Skin of body (tissue), 3 donors: ENCODE measurements at places on chromosomes 12 and 14.
A peak's percentile ranks its signal among the peaks of the same experiment; 100 is the strongest.

DNA sequence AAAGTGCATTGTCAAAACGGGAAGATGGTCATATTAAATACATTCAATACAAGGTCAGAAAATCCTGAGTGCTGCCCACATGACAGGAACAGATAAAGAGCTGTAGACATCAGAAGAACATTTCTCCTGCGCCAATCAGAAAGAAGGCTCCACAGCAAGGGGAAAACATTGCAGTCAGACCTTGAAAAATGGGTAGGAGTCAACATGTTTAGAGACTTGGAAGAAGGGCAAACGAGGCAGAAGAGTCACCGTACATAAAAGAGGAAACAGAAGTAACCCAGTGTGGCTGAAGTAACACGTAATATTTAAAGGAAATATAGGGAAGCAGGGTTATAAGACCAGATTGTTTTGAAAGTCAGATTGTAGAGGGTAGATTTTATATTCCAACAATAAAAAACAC, 11.9 kb downstream of the SPPL3 start:
- DNase-seq: no peak

- DNase-seq: no peak
Observed at GRCh38 chr14:95816539-95816938, 60.1 kb upstream of the TUNAR start.

DNA sequence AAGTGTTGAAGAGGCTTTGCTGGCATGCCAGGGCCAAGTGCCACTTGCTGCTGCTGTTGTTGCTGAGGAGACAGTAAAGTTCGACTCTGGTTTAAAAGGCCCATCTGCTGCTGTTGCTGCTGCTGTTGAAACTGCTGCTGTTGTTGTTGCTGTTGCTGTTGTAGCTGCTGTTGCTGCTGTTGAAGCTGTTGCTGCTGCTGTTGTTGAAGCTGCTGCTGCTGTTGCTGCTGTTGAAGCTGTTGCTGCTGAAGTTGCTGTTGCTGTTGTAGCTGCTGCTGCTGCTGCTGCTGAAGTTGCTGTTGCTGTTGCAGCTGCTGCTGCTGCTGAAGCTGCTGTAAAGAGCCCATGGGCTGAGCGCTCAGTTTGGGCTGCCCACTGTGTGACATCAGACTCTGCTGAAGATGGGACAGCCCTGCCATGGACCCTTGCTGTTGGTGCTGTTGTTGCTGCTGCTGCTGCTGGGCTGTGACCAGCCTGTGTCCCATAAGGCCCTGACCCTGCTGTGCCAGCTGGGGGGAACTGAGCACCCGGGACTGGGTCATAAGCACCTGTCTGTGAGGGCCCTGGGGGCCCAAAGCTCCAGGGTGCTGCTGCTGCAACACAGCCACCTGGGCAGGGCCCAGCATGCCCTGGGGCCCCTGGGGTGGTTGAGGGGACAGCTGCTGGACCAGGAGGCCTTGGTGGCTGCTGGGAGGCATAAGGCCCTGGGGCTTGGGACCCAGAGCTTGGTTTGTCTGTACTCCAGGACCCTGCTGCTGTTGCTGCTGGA, 14.3 kb upstream of the PRKAG1 start:
- DNase-seq: no peak

GRCh38 chr12:63930971-63931370, 86.5 kb downstream of the SRGAP1 start:
- peak; percentile 76 for DNase-seq

DNA sequence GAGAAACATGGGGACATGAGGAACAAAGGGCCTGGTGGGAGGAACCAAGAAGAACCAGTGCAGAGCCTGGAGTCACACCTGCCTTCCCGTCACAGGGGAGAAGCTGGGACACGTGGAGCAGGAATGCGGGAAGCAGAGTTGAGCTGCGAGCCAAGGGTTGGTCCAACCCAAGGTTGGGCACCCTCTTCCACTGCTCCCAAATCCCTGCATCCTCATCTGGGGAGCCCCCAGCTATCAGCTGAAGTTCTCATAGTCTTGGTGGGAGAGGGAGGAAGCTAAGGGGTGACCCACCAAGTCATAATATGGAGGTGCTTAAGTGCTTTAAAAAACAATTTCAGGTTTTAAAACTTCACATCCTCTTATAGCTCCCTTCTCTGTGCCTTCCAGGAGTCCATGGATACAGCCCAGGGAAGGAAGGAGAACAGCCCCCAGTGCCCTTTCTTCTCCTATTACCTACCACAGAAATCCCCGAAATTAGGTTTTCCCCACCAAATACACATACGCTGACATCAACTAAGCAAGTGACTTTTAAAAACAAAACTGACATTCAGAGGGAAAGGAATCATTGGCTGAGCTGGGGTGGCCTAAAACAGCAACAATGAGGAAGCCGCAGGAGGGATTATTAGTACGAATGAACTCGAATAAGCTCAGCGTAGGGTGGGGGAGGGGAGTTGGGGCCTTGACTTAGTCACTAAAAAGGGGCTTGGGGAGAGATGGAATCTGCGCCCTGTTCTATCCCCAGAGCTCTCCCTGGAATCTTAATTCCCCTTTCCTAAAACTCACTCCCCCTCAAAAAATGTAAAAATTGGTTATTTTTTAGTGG, 4.5 kb downstream of the MYL6 start:
- DNase-seq: no peak

DNA sequence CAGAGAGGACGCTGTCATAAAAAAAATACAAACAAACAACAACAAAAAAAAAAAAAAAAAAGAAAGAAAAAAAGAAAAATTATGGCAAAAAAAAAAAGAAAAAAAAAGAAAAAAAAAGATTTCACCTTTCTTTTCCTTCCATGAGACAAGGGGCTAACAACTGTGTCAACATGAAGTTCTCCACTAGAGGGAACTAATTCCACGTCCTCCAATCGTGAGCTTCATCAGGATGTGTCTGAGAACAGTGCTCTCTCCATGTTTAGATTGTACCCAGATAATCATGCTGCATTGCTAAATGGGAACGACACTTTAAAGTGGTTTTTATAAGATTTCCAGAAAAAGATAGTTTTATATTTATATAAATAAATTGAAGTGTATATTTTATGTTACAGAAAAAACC, 96.2 kb upstream of the PTPRB start:
- peak; percentile 67 for DNase-seq

DNA sequence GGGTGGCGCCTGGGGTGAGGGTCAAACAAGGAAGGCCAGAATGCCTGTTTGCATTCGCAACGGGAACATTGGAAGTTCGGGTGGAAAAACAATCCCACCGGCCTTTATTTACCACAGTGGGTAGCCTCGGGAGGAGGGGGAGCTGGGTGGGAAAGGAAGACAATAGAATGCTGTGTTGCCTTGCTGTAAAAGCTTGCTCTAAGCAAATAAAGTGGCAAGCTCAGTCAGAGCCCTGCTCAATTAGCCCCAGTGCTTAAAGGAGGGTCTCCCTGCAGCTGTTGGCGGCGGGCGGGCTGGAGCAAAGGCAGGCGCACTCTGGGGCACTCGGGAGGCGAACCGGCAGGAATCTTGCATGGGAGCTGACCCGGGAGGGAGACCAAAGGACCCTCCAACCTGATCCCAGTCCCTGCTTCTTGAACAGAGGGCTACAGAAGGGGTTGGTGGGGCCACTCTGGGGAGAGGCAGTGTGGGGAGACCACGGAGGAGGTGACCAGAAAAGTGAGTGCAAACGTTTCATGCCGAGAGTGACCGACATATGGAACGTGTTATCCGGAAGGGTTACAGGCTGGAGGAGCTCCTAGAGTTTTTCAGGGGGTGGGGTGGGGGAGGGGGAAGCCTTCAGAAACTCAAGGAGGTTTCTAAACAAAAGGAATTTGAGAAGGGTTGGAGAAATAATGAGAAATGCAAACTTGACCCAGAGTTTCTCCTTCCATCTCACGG, 48.5 kb downstream of the NTF3 start:
- no peak for DNase-seq

GRCh38 chr12:90576707-90577106, 378.3 kb downstream of the CCER1 start:
- no peak for DNase-seq

DNA sequence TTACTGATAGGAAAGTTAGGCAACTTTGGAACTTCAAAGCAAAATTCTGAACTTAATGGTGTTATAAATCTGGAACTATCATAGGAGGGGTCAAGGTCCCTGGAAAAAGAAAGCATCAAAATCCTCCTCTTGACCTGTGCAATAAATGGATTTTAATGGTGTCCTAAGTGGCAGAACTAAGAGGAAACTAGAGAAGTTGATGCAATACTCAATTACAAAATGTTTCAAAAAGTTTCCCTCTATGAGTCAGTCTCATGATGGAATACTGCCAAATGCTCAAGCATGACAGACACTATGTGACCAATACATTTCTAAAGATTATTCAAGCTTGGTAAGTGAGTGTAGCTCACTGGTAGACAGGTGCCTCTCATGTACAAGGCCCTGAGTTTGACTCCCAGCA, 47.7 kb upstream of the ERGIC2 start:
- DNase-seq: no peak

GRCh38 chr14:64950889-64951288, 8.3 kb upstream of the GPX2 start:
- no peak for DNase-seq

- DNase-seq: no peak
Observed at GRCh38 chr12:62532333-62532732, 65.7 kb downstream of the MON2 start.

- peak; percentile 86 for DNase-seq
Observed at GRCh38 chr14:104677512-104678332, 11.7 kb upstream of the INF2 start.

DNA sequence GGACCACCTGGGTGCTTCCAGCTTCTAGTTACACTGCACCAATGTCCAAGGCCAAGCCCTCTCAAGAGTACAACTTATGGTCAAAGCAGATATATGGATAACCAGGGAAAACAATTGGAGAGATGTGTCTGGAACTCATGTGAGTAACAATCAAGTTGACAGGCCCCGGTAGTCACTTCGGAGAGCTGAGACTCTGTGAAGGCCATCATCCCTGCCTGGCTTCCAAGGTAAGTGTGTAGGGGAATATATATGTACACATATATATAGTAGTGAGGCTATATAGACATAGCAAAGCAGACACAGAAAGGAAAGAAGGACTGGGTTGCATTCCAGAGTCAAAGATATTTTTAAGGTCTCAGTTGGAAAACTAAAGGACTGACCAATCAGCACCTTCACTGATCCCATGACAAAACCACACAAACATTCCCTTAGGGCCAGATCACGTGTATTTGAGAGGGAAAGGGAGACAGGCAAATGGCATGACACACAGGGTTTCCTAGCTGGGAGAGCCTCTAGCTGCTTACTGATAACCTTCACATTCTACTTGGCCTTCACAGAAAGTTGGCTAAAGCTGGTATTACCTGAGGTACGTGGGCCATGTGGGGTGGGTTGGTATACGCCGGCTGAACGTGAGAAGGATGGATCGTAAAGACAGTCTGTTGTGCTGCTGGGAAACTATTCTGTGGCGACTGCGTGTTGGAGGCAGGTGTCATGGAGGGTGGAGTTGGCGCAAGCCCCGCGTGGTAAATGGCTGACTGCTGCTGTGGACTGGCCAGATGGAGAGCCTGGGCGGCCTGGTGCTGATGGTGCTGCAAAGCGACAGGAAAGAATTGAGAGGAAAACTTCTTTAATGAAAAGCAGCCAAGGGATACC, 50.0 kb downstream of the SH2B3 start:
- DNase-seq: no peak

- DNase-seq: peak; percentile 8
Observed at GRCh38 chr12:40646456-40646855, 45.8 kb upstream of the CNTN1 start.

- DNase-seq: no peak
Observed at GRCh38 chr14:67566908-67567307, 33.2 kb downstream of the PIGH start.

DNA sequence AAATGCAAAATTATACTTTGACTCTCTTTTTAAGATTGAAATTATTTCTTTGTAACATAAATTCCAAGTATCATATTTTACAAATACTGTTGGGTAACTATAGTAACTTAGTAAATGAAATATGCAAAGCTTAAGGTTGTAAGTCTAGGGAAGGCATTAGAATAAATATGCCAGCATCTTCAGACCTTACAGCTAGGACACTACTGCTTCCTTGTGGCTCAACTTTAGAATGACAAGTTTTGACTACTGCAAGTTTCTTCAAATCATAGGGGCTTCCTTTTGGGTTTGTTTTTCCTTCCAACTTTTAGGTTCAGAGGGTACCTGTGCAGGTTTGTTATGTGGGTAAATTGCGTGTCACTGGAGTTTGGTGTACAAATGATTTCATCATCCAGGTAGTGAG, 17.7 kb upstream of the ANP32D start:
- no peak for DNase-seq

DNA sequence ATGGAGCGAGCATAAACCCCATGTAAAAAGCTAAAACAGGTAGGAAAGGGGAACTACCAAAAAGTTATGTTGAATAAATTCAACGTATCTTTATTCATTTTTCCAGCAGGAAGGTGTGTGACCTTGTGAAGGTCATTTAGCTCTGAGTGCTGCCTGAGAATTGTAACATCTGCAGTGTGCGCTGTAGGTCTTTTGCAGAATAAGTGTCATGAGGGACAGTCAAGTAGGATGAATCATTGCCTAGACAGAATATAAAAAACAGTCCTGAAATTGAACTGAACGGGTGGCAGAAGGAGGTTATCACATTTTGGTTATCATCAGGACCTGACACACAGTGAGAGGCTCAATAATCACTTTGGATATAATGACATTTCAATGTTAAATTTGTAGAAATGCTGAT, 334.8 kb upstream of the NOVA1 start:
- DNase-seq: no peak
